CD4-positive, alpha-beta T cell treated with Interleukin-6 at 100 ng/mL for 8 hours (primary cell): ENCODE measurements at places on chromosomes 16 and 17.
A peak's percentile ranks its signal among the peaks of the same experiment; 100 is the strongest.

GRCh38 chr16:64638766-64639165 is 483.1 kb downstream of the CDH11 start:
- DNase-seq: no peak

DNA sequence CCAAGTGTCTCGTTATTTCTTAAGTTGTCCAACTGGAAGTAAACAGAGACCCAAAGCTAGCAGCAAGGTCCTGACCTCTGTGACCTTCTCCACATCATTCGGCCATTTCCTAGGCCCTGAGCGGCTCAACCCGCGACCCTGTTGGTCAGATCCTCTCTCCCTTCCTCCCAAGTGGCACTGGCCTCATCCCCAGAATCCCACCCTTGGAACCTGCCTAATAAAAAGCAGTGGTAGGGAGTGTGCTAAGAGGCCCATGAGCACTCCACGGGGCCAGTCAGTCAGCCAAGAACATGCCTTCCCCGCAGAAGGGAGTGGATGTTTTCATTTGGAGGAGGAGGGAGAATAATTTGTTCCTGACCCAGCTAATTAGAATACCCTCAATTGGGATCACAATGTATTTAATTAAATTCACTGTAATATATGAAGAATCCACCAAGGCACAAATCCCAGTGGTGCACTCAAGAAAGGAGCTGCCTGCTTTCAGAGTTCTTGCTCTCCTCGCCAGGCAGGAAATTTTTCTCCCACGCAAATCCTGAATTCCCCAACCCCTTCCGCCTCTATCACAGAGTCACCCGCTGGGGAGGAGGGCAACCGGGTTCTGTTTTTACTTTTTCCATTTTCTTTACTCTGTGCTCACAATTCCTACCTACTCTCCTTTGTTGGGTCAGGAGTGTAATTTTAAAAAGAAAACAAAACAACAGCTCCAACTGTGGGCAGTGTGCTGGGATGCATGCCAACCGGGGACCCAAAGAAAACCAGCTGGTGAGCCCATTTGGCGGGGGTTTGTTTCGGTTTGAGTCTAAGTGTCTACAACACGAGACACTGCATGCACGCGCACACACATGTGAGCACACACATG is 153.4 kb downstream of the ZFHX3 start:
- no peak for DNase-seq

GRCh38 chr17:80382446-80382845 is 32.5 kb upstream of the ENDOV start:
- no peak for DNase-seq

GRCh38 chr16:84234321-84235241 is 5.2 kb downstream of the KCNG4 start:
- DNase-seq: no peak

GRCh38 chr16:56600398-56600999 is 7.9 kb upstream of the MT2A start:
- DNase-seq: peak; percentile 24

GRCh38 chr17:45162025-45162687 is 481 bp downstream of the HEXIM2 start:
- no peak for DNase-seq

- DNase-seq: no peak
Measured at GRCh38 chr17:78875363-78876093, 27.5 kb downstream of the CEP295NL start.

DNA sequence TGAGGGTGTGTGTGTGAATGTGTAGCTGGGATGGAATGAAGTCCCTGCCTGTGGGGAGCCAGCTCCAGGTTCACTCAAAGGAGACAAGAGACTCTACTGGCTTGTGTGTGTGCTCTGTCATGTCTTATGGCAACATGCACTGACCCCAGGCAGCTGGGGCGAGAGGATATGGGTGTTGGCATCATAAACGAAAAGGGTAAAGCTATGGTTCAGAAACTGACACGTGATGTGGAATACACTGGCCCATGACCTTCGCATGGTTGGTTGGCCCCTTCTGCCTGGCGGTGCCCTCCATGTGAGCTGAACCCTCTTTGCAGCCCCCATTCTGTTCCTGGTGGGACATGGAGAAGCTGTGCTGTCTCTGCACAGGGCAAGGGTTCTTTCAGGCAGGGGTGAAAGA is 21.9 kb downstream of the ZNF750 start:
- DNase-seq: no peak

DNA sequence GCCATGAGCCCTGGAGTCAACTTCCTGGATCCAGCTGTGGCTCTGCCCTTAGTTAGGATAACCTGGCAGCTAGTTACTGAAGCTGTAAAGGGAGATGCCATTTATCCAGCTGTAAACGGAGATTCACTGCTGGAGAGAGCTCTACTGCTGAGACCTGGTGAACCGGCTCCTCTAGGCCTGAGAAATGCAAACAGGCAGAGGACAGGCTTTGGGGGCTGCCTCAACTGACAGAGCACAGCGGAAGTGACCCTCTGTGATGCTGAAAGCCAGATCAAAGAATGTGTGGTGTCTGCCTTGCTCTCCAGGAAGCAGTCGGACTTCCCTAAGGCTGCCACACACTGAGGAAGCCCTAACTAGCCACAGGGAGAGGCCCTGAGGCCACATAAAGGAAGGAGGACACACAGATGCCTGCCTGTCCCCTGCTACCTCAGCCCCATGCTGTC is 21.9 kb upstream of the GPRC5C start:
- no peak for DNase-seq

DNA sequence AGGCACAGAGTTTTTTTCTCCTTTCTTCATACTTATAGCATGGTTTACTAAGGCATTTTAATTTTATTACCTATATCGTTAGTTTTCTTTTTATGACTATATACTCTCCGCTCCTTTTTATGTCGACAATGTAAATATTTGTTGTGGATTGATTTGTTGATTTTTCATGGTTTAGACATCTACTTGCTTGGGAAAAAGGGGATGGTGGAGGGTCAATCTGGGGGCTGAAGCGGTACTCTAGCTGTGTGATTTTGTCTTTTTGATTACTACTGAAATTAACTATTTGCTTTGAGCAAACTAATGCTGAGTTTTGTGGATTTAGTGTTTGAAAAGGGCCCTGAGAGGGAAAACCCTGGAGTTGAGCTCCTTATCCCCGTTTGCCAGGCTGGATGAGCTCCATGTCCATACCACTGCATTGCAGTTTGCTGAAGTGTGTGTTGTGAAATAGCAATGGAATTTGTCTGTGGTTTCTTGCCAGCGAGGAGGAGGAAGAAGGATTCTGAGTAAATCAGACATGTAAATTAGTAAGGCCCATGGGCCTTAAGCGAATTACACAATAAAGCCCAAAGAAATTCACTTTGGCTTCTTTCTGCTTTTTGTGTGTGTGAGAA is 72.0 kb downstream of the FTO start:
- DNase-seq: no peak

DNA sequence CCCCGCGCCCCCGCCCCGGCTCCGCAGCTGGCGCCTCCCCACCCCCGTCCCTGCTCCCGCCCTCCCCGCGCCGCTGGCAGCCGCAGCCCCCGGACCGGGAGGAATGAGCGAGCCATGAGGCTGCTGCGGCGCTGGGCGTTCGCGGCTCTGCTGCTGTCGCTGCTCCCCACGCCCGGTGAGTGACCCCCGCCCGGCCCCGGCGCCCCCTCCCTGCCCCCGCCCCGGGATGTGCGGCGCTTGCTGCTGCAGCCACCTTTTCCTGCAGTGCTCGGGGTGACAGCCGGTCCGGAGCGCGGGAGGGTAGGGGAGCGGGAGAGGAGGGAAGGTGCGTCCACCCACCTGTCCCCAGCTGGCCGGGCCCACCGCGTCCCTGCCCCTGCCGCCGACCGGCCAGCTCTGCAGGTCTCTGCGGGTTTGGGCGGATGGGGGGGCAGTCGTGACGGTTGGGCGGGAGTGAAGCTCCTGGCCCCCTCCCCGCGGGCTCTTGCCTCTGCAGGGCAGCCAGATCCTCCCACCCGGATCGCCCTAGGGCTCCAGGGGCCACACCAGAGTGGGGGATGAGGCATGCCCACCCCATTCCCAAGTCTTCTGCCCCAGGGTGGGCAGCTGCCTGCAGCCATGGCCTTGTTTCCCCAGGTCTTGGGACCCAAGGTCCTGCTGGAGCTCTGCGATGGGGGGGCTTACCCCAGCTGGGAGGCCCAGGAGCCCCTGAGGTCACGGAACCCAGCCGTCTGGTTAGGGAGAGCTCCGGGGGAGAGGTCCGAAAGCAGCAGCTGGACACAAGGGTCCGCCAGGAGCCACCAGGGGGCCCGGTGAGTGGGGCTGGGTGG is 513 bp downstream of the ADAM11 start:
- no peak for DNase-seq

GRCh38 chr16:72946474-72947194 is 101.3 kb downstream of the ZFHX3 start:
- DNase-seq: no peak

DNA sequence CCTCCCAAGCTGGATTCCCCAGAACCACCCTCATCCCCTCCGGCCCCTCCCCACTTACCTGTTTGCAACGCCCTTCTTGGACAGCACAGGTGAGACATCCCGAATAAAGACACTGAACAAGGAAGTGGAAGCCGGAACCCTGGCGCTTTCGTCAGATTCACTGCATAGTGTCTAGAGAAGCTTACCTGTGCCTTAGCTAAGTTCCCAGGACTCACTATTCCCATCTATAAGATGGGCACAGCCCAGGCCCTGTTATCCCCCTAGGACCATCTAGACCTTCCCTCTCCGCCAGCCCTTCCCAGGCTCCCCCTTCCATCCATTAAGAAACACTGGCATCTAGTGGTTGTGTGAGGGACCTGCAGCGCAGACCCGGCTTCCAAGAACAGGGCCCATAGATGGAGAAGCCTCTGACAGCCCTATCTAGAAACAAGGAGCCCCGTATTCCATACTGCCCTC is 26.9 kb upstream of the RPL38 start:
- peak; percentile 19 for DNase-seq

DNA sequence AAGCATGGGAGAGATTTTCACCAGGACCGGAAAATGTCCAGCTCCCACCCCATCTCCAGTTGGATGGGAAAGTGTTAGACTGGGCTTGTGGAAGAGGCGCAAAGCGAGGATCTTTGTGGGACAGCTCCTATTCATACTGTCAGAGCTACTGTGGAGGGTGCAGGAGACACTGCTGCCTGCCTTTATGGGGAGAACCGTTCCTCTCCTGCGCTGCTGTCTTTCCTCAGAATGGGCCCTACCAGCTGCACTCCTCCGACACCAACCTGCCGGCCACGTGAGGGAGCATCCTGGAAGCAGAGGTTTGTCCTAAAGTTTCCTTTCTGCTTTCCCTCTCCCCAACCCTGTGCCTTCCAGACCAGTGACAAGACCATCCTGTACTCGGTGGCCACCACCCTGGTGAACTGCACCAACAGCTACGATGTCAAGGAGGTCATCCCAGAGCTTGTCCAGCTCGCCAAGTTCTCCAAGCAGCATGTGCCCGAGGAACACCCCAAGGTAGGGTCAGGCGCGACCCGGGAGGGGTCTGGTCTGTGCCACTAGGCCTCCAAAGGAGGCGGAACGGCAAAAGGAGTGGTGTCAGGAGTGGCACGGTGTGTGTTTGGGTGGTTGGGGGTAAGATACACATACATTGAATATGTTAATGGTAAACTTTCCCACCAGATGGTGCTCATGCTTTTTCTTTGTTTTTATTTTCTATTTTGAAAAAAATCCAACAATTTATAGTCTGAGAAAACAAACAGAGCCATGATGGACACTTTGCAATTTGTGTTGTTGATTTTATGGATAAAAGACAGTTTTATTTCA is 23.0 kb downstream of the SLC35G3 start:
- peak; percentile 62 for DNase-seq

- peak; percentile 13 for DNase-seq
Measured at GRCh38 chr17:81090361-81091136, 55.6 kb downstream of the BAIAP2 start.

GRCh38 chr17:27049104-27049784 is 244.7 kb upstream of the WSB1 start:
- DNase-seq: no peak

DNA sequence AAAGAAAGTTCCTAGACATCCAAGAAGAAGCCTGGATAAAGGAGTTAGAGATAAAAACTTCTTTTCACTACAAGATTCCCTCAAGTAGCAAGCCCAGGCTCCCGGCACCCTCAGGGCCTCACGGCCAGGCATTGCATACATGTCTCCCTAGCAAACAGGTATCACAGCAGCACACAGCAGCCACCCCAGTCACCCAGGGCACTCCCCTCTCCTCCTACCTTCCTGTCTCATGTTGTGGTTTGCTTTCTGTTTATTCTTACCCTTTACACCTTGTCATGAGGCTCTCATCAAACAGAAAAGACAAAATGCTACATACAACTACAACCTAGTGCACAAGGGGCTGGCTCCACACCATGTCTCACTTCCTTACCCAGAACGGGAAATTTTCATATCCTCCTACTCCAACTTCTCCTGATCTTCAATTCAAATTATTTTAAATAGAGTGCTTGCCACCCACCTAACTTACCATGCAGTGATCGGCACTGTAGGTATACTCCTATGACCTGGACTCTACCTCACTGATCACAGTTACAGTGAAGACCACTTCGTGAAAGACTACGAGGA is 42.7 kb downstream of the XPO6 start:
- peak; percentile 74 for DNase-seq
